ENCODE measurements at places on chromosomes 5 and 9. TPM values are rescaled to one million over a fixed set of nuclear protein-coding genes. Genes with fewer than 3 reads are reported as not detected.

The ZNF658 gene
- 8.8 TPM for polyA plus RNA-seq

The BRINP1 gene
- polyA plus RNA-seq, result 6.1 TPM

The ADAMTS19 gene
- 4.0 TPM for polyA plus RNA-seq

- DNase-seq, result no peak
Observed at GRCh38 chr5:35659556-35659955, 41.9 kb downstream of the SPEF2 start.

DNA sequence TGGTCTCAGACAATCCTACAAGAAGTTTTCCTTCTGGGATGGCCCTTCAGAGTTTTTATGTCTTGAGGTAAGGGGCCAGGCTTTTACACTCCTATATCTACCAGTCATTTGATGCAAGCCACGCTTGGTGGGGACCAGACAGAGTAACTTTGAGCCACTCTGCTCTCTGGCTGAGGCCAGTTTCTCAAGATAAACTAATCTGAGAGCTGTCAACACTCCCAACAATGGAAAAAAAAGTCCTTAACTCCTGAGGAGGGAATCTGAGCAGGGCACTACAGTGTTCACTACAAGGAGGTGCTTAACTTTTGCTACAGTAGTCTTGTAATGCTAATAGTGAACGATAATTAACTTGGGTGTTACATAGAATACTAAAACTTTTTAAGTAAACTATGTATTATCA is 62.7 kb downstream of the MRPS30 start:
- no peak for DNase-seq

GRCh38 chr5:132239776-132240175 is 12.1 kb upstream of the P4HA2 start:
- DNase-seq, result no peak

DNA sequence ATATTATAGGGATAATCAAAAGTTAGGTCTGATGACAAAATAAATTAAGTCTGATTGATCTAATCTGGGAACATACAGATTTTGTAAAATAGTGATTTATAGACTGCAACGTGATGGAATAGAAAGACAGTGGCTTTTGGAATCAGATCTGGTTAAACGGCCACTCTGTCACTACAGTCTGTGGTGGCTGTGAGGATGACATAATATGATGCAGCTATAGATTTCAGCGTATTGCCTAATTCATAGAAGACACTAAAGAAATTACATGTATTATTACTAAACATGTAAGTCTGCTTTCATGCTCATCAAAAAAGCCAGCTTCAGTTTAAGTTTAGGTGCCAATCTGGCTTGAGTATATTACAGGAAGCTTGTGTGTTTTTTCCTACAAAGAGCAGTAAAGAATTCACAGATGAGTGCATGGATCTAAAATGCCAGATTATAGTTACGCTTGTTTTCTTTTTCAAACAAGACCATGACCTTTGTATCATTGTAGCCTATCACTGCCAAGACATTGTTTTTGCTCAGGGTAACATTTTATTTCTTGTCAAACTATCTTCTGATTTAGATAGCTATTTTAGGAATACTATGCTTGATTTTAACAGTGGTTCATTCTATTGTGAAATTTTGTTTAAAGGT is 25.7 kb downstream of the CPEB4 start:
- no peak for DNase-seq

DNA sequence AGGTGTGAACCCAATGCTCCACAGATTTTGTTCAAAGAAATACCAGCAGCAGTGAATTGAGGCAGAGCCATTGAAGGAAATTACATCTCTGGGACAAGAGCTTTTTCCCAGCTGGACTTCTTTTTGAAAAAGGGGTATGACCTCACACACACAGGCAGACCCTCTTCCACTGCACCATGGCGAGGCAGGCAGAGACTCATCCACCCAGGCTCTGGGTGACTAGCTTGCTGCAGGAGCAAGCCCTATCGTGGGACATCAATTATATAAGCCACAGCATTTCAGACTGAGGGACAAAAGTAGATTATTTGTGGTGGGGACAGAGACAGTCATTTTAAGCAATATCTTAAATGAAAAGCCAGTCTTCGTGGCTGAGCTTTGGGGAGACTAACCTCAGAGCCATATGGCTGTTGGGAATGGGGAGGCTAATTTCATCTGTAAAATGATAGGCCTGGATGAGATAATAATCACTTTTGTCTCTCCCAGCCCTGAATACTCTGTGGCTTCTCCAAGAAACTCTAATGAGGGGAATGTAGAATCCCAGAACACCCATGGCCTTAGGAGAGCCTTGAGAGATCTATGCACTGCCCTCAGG is 113.1 kb upstream of the TNC start:
- DNase-seq, result no peak

GRCh38 chr5:135399794-135400542 is 937 bp upstream of the MACROH2A1 start:
- DNase-seq, result no peak

The PRRX2 gene
- 1.2 TPM for polyA plus RNA-seq

The PAEP gene
- polyA plus RNA-seq, result 0.35 TPM

The TRPM6 gene
- 0.95 TPM for polyA plus RNA-seq

DNA sequence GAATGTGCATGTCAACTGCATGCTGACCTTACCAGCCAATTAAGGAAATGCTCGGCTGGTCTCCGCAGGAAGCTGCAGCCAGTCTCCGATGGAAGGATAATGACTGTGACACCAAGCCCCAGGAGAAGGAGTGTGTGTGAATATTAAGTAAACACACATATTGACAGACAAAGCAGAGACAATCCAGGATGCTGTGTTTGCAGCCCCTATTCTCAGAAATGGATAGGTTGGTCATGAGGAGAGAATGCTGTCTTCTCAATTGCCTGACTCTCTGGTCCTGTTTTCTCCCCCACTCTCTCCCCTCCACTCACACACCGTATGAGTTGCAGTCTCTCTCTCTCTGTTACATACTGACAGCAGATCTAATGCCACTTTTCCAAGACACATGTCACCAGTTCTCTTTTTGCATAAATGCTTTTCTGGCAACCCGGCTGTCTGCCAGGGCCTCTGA is 85.7 kb downstream of the EPB41L4A start:
- no peak for DNase-seq

GRCh38 chr5:149320791-149321330 is 24.4 kb upstream of the GRPEL2 start:
- no peak for DNase-seq

The GABRA6 gene
- polyA plus RNA-seq, result not detected

- no peak for DNase-seq
Observed at GRCh38 chr5:5629607-5629978, 207.1 kb downstream of the ICE1 start.

The SPINK1 gene
- 26.3 TPM for polyA plus RNA-seq

- no peak for DNase-seq
Observed at GRCh38 chr9:91740701-91741100, 209.3 kb downstream of the ROR2 start.

DNA sequence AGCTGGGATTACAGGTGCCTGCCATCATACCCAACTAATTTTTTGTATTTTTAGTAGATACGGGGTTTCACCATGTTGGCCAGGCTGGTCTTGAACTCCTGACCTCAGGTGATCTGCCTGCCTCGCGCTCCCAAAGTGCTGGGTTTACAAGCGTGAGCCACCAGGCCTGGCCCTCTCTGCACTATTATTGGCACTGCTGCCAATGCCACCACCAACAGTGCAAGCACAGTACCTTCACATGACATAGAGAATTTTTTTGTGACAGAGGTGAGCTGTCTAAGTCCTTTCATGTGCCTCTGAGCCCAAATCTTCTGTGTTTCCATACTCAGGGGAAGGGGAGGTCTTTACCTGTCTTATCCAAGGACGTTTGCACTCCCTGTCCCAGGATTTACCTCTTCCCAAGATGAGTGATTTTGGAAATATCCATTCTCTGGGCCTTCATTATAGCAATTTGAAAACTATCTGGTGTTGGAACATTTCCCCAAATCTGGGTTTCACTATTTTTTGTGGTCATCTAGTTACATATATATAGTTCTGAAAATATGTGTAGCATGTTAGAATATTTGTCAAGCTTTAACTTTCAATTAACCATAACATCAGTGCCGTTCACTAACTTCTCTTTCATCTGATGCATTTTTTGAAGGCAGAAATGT is 5.4 kb upstream of the CD180 start:
- DNase-seq, result no peak

The PCDHB15 gene
- polyA plus RNA-seq, result 11.1 TPM

- no peak for DNase-seq
Observed at GRCh38 chr5:77645158-77645994, 6.9 kb upstream of the OTP start.

GRCh38 chr5:163846512-163846911 is 341.1 kb downstream of the MAT2B start:
- DNase-seq, result no peak

DNA sequence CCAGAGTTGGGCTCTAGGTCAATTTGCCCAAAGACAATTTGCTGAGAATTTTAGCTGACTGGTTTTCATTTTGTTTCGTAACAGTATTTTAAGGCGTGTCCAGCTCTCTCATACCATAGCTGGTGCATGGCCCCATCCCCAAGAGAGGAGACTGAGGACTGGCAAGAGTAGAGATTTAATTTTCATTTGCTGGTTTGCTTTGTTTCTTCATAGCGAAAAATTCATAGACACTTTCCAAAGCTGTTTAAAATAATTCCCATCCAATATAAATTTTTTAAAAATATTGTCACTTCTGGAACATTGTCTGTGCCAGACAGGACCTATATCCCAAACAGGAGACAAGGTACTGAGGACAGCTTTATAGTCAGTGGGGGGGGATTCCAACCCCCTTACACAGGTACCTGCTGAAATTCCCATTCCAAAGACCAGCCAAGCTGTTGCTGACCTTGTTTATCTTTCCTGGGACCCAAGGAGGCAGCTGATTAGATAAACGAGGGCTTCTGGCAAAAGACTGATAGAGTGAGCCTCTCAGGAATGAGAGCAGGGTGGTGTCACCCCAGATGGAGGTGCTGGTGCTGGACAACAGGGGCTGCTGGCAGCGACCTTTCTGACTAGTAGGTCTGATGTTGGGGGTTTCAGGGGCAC is 6.8 kb upstream of the ANGPTL2 start:
- no peak for DNase-seq

DNA sequence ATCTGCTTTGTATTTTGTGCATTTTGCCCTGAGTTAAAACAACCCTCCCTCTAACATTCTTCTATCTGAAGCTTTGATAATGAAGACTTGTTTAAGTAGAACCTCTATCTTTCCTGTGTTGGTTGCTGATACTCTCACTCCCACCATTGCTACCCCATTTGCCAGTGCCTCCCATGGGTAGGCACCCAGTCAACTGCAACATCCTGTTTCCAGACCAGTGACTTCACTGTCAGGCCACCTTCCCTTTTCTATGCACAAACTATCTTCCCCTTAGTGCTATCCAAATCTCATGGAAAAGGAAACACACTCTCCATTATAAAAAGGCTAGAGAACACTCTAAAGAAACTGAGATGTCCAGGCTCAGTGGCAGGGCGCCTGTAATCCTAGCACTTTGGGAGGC is 5.6 kb upstream of the IARS1 start:
- DNase-seq, result no peak

The VAV2 gene
- 39.3 TPM for polyA plus RNA-seq

GRCh38 chr9:27844797-27845196 is 271.5 kb upstream of the C9orf72 start:
- DNase-seq, result no peak

Data from left renal cortex interstitium (tissue), 4 donors.